ENCODE measurements at places on chromosomes 12 and 14.

DNA sequence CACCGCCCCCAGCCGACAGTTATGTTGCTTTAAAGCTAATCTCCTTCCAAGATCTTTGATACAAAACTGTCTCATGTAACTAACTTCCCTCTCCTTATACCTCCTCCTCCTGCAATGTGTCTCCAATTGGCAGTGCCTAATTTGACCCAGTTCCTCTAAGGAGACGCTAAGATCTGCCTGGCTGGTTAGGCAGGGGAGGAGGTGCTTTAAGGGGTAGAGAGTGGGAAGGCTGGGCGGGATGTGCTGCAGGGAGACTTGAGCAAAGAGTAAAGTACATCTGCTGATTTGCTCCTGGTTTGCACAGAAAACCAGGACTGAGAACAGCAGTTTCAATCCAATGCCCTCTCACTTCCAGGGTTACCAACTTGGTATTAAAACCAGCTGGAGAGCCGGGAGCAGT is 7.4 kb upstream of the IKZF4 start:
- DNase-seq: no peak

DNA sequence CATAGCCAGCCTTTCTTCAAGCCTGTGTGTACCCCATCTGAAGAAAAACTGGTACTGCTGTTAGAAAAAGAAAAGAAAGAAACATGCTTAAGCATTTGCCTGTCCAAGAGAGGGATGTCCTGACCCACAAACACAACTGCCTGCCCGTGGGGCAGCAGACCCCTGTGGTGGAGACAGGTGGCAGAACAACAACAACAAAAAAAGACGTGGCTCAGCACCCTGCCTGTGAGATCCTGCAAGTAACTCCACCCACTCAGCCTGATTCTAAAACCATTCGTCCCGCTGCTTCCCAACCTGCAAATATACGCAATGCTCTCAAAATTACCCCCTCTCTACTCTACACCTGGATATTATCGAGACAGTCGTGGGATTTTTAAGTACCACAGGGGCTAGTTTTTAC is 64.9 kb upstream of the ZDHHC17 start:
- no peak for DNase-seq

DNA sequence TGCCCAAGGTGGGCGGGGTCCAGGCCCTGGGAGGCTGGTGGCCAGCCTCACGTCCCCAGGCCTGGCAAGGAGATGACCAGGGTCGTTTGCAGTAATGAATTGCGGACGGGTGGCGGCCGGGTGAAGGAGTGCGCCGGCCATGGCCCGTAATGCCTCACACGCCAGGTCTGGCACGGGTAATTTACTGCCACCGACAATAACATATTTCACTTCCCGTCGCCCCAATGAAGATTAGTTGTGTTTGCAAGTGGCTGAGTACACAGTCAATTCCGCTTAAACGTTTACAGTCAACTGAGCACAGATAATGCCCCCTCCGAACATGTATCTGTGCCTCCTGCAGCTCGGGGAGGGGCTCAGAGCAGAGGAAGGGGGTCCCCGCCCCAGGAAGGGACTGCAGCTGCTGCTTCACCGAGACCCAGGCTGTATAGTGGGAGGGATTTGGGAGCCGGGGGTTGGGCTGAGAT is 48.3 kb downstream of the MVK start:
- DNase-seq: no peak

DNA sequence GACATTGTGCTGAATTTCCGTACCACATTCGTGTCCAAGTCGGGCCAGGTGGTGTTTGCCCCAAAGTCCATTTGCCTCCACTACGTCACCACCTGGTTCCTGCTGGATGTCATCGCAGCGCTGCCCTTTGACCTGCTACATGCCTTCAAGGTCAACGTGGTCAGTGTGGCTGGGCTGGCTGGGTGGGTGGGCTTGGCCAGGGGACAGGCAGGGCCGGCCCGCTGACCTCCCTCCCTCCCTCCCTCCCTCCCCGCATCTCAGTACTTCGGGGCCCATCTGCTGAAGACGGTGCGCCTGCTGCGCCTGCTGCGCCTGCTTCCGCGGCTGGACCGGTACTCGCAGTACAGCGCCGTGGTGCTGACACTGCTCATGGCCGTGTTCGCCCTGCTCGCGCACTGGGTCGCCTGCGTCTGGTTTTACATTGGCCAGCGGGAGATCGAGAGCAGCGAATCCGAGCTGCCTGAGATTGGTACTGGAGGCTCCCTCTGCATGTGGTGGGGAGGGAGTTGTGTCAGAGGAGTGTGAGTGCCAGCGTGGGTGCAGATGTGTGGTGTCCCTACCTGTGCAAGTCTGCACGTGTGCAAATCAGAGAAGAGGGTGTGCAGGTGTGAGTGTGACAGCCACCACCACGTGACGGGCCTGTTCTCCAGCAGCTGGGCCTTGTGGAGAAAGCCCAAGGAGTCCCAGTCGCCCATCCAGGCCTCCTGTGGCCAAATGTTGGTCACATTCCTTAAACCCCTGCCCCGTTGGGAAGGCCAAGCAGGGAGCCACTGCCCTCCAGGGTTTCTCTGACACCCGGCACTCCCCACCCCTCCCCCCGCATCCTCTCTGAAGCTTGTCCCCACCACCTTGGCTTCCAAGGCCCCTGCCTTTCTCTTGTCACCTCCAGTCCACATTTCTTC is 5.3 kb downstream of the KCNH3 start:
- no peak for DNase-seq

DNA sequence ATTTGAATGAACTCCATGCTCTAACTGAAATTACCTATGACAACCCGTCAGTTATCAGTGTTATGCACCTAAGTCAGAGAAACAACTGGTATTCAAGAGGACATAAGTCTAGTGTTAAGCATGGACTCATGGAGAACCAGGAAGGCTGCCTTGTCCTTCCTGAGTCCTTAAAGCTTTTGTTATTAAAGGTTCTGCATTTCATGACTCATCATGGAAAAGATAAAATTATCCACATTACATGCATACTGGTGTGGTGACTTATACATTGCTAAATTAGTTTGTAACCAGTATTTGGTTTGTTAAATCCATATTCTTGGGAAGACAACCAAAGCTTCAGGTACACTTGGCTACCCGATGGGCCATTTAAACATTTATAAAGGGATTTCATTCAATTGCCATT is 6.5 kb upstream of the OR4E1 start:
- no peak for DNase-seq

DNA sequence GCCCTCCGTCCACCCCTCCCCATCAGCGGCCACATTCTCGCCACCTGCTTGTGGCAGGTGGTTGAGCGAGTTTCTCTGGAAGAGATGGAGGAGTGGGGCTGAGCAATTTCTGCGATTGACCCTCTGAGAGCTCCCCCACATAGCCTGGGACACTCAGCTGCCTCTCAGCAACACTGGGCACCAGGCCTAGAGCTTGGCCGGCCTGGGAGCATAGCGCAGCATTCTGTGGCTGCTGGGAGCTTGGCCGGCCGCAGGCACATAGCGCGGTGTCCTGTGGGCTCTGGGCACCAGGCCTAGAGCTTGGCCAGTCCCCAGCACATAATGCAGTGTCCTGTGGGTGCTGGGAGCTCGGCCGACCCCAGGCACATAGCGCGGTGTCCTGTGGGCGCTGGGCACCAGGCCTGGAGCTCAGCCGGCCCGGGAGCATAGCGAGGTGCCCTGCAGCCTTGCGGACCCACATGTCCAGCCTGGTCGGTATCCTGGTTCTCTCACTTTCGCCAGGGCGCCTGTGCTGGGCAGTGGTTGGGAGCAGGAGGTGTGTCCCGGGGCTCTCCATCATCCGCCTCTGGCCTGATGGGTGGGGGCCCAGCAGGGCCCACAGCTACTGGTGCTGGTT is 43.8 kb downstream of the LRCOL1 start:
- no peak for DNase-seq
